ENCODE measurements at places on chromosomes 5 and 9.

DNA sequence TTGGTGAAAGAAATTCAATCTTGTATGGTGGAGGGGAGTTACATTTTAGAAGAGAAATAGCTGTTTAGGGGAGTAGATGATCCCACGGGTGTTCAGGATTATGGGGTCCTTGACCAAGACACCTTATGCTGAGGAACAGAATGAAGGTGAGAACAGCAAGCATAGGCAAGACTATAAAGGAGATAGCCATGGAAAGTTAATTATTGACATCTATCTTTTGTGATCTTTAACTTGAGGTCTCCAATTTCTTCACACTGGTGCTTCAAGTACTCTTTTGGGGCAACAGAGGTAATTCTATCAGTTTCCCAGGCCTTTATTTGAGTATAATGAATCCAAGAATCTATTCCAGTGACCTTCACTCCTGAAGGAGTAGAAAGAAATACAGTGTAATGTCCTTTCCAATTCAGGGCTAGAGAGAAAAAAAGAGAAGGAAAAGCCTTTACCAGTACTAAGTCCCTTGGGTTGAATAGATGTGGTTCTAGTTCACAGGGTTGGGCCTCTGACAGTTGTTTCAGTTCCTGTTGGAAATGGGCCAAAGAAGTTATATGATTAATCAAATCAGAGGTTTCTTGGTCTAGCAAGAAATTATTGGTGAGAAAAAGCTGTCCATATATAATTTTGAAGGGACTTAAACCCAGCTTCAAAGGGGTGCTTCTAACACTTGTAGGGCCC is 2104.1 kb upstream of the ACO1 start:
- no peak for DNase-seq

DNA sequence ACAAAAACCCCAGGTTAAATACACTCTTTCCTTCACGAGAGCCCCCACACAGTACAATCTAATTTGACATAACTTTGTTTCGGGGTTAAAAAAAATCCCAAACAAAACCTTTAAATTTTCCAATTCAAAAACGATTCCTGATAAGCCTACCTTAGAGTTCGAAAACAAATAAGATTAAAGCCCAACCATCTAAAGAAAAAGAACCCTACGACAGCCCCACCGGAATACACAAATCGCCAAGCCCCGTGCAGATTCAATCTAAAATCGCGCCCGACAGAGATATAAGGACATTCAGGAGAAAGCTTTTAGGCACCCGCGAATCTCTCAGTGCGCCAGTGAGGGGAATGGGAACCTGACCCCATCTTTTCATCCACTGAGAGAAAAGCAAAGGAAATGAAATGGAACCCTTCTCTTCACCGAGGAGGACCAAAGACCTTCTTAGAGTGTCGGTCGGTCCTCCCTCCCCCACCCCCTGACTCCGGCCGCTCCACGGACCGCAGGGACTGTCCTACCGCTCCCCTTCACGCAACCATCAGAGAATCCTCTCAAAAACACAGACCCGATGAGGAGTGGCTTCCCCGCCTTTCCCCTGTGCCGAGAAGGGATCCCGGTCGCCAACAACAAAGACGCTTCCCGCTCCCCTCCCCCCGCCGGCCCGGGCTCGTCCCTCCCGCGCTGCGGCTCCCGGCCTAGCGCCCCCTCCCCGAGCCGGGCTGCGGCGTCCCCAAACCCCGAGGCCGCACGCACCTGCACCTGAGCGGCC is 925 bp downstream of the ABHD17B start:
- peak; percentile 78 for DNase-seq

- no peak for DNase-seq
These were observed 24.4 kb upstream of the C5orf46 start for GRCh38 chr5:147930769-147931168.

- no peak for DNase-seq
These were observed 201.8 kb downstream of the GLIS3 start for GRCh38 chr9:4098031-4098430.

DNA sequence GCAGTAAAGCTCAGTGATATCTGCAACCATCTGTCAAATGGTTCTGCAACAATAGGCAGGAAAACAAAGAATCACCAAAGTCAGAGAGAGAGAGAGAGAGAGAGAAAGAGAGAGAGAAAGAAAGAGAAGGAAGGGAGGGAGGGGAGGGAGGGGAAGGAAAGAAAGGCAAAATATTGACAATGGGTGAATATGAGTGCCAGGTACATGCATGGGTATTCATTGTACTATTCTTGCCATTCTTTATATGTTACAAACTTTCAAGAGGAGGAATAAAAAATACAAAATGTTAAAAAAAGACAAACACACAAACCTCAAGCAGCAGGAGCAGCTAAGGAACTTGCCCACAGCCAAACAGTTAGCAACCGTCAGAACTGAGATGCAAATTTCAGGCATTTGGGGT is 350.8 kb upstream of the RFX3 start:
- DNase-seq, result no peak

- DNase-seq, result no peak
These were observed 30.0 kb downstream of the ARHGEF37 start for GRCh38 chr5:149611326-149611725.

GRCh38 chr5:59001154-59001553 is 418.3 kb downstream of the RAB3C start:
- DNase-seq, result no peak

GRCh38 chr5:154276973-154277331 is 86.4 kb downstream of the GALNT10 start:
- DNase-seq, result peak; percentile 27

GRCh38 chr9:104961238-104961637 is 33.3 kb upstream of the ABCA1 start:
- DNase-seq, result peak; percentile 74

Data from large intestine (tissue), 12 donors.